Stimulated activated CD8-positive, alpha-beta memory T cell treated with anti-CD3 and anti-CD28 coated beads, Interleukin-15, amount 100 ng/mL, for 4 hours (primary cell): ENCODE measurements at places on chromosomes 7 and 10.

DNA sequence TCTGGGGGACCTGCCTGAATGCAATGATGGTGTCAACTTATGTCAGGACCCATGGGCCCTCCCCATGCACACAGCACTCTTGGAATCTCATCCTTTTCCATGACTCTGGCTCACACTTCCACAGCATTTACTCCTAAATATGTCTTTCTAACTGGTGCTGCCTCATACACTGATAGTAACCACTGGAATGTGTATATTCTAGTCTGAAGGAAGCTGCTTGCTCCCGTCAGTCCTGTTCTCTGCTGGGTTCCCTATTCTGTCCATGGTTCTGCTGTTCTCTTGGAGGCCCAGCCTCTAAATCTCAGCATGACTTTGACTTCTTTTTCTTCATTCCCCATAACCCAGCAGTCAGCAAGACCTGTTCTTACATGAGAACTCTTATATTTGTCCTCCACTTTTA, 1055.1 kb downstream of the KCNMA1 start:
- DNase-seq, result no peak

DNA sequence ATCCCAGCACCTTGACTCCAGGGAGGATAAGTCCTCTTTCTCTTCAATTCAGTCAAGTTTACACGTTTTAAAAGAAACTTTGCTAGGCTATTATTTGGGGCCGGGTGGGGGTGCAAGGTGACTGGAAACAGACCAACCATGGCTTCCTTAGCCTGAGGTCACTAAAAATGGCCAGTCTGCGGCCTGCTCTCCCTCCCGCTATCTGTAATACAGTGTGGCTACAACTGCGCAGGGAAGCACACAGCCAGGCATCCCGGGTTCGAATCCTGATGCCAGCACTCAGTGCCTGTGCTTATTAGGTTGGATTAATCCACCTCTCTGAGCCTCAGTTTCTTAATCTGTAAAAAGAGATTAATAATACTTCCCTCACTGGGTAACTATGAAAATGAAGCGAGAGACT, 19.5 kb downstream of the ATP6V1F start:
- DNase-seq, result no peak

- no peak for DNase-seq
Observed at GRCh38 chr10:97366572-97366971, 32.0 kb upstream of the FRAT2 start.

DNA sequence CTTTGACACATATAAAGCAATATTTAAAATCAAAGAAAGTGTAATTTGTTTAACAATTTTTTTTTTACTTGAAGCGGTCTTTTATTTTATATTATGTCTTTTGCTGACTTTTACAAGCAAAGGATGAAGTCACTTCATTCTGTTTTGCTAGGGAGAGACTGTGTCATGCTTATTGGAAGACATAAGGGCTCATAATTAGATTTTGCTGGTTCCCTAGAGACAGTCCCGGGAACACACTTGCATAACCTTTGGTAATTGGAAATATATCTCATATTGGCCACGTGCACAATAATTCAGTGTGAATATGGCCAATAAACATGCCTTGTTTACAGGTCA, 448 bp upstream of the NET1 start:
- DNase-seq, result no peak

- no peak for DNase-seq
Observed at GRCh38 chr7:159192013-159192412, 47.3 kb upstream of the VIPR2 start.

GRCh38 chr7:103715376-103716120, 269.5 kb upstream of the SLC26A5 start:
- no peak for DNase-seq

- no peak for DNase-seq
Observed at GRCh38 chr10:17209881-17210280, 8.4 kb upstream of the TRDMT1 start.

DNA sequence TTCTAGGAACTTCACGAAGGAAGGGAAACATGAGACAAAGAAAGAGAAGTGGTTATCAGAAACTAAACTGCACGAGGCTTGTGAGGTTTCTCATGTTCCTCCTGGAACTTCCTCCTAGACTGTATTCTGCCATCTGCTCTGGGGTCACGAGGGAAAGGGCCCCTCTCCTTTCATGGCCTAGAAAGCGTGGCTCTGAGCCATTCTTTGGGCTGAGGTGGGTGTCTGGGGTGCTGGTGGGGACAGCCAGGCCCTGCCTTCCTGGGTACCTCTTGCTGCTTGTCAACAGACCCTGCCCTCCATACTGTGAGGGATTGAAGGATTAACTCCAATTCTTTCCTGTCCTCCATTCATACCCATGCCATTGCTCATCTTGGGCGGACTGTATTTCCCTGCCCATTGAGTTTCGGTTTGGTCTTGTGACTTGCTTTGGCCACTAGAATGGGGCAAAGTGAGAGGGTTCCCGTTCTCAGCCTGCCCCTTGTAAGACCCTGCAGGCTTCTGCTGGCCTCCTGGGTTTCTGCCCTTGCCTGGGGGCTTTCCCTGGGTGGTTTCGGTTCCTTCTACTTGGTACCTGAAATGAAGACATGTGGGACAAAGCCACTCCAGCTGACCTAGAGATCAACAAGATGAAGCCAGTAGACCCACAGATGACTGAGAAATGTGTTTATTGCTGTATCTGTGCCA, 14.9 kb upstream of the GIMAP8 start:
- DNase-seq, result no peak

DNA sequence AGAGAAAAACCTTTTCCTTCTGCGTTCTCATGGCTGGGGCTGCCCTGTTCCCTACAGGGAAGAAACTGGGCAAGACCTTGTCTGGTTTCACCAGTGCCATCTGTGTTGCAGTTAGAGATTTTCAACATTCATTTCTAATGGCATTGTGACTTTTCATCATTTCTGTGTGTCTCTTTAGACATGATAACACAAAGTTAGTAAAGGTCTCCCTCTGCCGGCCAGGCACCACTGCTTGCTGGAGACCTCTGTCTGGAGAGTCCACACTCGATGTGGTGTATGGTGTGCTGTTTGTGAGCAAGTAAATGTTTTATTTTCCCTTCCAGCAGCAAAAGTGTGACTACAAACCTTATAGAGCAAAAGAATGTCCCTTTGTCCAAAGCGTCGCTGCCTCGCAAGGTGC, 213.5 kb downstream of the PAXIP1 start:
- no peak for DNase-seq

DNA sequence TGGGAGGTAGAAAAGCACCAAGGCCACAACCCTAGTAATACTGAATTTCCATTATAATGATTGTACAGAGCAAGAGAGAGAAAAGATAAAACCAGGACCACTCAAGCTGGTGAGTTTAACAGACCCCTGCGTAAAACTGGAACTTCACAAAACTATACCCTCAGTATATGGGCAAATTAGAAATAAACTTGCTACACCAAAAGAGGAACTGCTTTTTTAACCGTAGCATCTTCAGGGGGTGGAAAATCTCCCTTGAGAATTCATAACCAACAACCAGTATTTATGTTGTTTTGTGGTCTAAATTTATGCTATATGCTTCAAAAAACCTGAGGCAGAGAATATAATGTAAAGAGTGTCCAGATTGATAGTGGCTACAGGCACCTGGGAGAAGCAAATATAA, 171.2 kb downstream of the SGMS1 start:
- no peak for DNase-seq

- no peak for DNase-seq
Observed at GRCh38 chr7:48847917-48848316, 76.4 kb upstream of the CDC14C start.

DNA sequence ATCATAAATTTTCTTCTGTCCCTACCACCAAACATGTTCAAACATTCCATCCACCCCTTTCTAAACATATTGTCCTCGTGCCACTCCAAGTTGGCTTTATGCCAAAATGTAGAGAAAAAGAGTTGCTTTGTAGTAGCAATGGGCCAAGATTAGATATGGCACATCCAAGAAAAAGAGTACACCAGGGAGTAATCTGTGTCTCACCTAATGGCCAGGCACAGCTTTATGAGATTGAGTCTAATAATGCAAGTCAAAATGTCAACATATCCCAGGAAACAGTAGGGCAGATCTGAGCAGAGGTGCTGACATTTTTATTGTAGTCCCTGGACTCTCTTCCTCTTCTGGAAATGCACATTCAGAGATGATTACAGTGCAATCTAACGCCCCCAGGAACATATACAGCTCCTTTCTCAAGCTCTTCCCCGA, 5.7 kb upstream of the OR6V1 start:
- no peak for DNase-seq

DNA sequence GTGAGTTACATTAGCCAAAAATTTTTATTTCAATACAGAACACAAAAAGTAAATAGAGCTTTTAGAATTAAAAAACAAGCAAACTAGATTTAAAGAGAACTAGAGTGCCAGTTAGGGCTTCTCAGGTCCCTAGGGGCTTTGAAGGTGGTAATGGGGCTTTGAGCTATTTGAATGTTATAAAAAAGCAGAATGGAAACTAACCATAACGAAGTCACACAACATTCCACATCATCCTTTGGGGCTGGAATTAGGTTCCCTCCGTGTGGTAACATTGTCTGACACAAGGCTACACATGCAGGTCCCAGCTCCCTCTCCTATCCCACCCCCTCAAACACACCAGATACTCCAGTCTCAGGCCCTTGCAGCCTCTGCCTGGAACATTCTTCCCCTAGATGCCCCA, 15.3 kb downstream of the JAZF1 start:
- no peak for DNase-seq

DNA sequence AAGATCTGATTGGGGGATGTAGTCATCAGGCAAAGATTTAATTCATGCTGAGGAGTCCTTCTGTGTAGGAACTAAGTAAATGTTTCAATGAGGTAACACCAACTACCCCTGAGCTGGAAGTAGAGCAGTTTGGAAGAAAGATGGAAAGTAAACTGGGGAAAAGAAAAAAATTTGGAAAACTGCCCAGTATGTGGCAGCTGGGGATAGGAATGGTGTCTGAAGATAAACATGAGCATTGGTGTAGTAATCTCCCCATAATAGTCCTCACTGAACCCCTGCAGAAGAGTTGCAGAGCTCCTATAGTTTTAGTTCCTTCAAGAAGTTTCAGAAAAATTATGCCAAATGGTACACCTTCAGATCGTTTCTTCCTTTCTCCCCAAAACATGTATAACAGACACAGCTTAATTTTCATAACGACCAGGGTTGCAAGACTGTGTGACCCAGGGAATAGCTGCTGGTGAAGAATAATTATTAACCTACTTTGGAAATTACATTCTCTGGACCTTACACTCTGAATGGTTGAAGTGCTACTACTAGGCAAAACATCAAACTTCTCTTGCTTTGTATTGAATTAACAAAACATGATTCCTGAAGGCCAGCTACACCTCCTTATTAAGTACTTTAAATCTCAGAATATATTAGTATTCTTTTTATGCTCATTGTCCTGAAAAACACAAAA, 446.4 kb upstream of the NRG3 start:
- no peak for DNase-seq

- no peak for DNase-seq
Observed at GRCh38 chr7:118183428-118183785, 557 bp upstream of the LSM8 start.

DNA sequence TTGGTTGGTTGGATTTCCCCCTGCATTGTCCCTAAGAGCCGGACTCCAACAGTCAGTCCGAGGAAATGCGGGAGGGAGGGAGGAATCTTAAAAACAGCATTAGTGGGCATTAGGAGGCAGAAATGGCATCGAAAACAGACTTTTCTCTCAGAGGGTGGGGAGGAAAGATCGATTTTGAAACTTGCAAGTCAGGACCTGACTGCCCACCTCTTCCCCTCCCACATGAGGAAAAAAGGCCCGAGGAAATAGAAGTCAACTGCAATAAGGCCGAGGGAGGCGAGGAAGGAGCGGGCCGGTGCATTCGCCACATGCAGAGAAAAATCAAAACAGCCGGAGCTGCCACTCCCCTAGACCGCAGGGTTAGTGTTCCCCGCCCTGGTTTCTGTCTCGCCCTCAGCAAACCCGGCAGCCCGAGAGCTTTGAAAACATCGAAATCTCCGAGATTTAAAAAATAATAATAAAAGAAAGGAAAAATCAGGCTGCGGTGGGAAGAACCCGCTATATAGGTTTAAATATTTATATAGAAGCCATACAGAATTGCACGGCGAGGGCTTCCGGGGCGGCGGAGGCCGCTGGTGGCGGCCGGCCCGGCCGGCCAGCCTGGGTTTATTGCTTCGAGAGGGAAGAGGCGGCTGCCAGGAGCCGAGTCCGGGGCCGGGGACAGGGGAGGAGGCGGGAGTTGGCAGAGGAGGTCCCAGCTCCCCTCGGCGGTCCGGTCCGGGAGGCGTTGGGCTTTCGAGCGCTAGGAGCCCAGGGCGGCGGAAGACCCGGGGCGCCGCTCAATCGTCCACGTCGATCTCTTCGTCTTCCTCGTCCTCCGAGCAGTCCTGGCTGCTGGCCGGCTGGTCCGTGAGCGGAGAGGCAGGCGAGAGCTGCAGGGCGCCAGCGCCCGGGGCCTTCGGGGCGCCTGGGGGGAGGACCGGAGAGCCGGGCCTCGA, 2.5 kb downstream of the LBX1 start:
- DNase-seq, result no peak

DNA sequence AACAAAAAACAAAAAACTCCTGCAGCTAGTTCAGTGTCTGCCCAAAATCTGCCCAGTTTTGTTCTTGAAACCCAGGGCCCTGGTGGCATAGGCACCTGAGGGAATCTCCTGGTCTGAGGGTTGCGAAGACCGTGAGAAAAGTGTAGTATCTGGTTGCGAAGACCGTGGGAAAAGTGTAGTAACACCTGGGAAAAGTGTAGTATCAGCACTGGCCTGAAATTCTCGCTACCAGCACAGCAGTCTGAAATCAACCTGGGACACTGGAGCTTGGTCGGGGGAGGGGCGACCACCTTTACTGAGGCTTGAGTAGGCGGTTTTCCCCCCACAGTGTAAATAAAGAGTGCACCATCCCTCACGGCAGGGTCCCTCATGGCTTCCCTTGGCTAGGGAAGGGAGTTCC, 82.5 kb upstream of the SP4 start:
- no peak for DNase-seq

- DNase-seq, result no peak
Observed at GRCh38 chr7:23787272-23787671, 77.3 kb downstream of the STK31 start.

DNA sequence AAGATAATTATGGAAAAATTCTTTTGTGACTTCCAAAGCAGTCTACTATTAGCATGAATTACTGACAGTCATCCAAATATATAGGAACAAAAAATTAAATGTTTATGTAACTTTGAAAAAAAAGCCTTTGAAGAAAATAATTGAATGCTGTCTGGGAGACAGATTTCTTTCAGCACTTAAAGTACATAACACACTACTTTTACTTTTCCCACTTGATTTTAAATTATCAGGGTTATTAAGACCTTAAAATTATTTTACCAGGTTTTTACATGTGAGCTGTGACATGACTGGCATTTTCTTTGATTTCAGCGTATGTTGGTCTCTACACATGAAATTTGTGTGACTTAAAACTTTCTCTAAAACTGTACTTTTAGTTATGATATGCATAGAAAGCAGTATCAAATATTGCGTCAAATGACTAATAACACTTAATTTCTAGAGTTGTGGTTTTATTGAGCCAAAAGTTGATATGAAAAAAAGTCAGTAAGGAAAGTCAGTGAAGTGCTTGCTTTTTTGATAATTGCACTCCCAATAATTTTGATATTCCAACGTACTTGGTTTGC, 3.1 kb downstream of the PTEN start:
- DNase-seq, result no peak
